ENCODE measurements at places on chromosomes 5 and 9.
A peak's percentile ranks its signal among the peaks of the same experiment; 100 is the strongest.

DNA sequence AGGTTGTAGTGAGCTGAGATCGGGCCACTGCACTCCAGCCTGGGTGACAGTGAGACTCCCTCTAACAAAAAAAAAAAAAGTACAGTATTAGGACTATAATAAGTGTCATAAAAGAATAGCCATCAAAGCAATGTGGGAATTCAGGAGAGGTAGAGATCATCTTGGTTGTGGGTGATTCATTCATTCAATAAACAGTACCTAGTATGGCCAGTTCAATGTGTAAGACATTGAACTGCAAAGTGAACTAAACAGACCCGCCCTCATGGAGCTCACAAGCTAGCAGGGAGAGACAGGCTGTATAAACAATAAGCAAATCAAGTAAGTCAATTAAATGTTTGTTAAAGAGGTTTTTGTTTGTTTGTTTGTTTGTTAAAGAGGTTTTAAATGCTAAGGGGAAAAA lies 146.1 kb upstream of the RANBP3L start:
- DNase-seq: no peak

DNA sequence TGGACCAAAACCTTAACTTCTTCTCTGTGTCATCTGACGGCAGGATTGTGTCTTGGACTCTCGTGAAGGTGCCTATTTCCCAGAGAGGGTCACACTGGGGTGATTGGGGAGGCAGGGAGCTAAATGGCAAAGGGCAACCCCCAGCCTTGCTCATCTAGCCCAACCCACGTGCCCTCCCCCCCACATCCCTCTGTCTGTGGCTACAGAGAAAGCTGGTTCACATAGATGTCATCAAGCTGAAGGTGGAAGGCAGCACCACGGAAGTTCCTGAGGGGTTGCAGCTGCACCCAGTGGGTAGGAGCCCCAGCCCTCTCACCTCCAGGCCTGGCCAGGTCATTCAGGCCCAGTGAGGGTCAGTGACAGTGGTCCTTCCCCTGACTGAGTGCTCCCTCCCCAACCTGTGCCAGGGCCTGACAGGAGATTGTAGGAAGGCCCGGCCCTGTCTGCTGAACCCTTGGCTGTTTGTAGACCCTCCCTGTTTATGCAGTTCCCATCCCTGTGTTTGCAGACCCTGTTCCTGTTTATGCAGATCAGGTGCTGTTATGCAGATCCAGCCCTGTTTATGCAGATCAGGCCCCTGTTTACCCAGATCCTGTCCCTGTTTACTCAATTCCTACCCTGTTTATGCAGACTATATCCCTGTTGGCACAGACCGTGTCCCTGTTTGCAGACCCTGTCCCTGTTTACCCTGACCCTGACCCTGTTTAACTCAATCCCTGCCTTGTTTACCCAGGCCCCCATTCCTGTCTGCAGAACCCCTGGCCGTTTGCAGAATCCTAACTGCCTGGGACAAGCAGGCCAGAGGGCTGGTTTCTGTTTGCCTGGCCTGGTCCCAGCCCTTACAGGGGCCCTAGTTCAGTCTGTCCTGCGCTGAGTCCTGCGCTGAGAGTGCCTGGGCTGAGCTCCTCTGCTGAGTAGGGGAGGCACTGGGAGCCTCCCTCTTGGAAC lies 10.4 kb downstream of the ENHO start:
- no peak for DNase-seq

DNA sequence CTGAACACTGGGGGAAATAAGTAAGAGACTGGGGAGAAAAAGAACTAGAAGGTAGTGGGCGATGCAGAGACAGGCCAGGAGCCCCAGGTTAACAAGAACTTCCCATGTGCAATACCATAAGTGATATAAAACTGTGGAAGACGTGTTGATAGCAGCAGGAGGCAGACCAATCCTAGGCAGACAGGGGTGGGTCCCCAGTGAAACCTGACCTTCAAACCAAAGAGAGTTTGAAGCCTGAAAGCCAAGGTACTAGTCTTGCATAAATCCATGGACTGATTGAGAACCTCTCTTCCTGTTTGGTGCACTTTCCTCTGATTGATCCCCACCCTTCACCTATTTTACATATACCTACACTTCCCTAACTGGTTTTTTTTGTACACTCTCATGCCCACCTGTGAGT lies 15.2 kb upstream of the HEXB start:
- no peak for DNase-seq

GRCh38 chr9:80673496-80673895 lies 1015.9 kb downstream of the TLE1 start:
- no peak for DNase-seq

DNA sequence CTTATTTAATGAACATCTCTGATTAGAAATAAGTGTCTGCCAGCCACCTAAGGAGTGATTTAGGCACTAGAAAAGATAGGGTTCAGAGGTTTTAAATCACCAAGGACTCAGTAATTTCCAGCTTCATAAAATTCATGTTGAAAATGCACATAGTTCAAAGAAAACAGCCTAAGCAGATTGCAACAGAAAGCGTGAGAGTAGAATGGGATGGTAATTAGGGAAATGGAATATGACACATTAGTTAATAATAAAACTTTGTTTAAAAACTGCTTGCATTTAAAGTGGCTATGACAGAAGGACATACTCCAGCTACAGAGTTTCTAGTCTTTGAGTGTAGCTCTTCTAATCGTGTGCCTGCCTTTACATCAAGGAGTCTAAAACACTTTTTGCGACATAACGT lies 490.8 kb downstream of the TLE4 start:
- no peak for DNase-seq

GRCh38 chr9:109600142-109600541 lies 102.0 kb upstream of the PTPN3 start:
- DNase-seq: no peak

GRCh38 chr9:126503333-126504085 lies 110.2 kb upstream of the LMX1B start:
- no peak for DNase-seq

DNA sequence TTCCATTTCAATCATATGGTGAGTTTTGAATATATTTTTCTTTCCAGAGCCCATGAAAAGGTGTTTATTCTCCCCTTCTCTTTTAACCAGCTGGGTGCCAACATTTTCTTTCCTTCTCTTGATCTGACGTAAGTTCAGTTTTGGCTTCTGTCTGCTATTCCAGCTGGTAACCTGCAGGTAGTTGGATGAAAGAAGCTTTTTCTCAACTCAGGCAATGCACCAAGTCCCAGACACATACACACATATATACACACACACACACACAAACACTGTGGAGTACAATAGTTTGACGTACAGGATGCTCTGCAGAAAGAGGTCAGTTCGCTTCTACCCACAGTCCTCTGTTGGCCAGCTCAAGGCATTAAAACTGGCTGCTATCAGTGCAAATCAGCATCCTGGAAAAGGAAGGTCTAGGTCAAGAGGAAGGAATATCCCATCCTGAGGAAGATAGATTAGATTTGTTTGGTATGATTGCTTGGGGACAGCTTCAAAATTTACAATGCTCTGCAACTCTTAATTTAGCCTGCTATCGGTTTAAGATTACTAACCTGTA lies 214.3 kb upstream of the SEMA6A start:
- no peak for DNase-seq

DNA sequence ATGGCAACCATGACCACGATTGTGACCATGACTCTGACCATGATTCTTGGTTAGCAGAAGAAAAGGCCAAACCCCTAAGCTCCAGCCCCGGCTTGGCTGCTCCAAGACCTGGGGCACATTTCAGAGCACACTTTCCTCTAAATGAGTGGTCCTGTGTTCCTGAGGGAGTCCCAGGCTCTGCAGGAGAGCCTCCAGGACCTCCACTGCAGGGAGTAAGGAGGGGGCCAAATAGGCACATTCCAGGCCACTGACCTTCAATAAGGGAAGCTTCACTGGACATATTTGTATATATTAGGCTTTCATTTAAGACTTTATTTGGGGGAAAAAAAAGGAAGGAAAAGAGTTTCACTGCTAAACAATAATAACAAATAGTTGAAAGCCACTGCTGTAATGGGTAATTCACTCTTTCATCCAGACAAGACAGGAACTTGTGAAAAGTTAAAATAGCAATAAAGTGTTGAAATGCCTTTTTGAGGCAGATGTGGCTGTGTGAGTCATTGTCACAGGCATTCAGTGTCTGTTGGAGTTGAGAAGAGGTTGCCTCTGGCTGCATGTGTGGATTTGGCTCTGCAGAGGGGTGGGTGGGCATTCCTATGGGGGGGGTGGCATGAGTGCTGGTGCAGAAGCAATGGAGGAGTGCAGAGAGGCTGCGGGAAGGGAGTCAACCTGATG lies 63.9 kb upstream of the TGFBR1 start:
- DNase-seq: peak; percentile 95

DNA sequence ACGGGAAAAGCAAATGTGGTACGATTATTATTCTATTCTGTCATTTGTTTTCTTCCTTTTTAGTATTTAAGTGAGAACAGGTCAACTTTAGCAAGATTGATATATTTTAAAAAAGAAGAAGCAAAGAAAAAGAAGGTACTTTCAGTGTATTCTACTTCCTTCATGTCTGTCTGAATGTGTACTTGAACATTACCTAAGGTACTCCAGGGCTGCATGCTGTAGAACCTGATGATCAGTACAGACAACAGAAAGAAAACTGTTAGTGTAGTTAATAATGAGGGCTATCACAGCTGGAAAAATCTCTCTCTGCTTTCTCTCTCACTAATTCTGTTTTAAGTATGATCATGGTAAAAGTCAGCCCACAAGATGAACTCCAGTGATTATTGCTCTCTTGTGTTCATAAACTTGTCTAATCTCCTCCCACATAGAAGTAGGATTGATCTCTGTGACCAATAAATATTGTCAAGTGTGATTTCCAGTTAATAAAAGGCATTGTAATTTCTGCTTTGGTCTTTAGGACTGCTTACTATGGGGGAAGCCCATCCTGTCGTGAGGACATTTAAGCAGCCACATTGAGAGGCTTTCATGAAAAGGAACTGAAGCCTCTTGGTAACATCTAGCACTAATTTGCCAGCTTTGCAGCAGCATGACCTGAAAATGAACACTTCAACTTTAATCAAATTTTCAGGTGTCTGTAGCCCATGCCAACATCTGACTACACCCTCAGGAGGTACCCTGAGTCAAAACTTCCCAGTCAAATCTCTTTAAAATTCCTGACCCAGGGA lies 864.0 kb upstream of the ACO1 start:
- no peak for DNase-seq

DNA sequence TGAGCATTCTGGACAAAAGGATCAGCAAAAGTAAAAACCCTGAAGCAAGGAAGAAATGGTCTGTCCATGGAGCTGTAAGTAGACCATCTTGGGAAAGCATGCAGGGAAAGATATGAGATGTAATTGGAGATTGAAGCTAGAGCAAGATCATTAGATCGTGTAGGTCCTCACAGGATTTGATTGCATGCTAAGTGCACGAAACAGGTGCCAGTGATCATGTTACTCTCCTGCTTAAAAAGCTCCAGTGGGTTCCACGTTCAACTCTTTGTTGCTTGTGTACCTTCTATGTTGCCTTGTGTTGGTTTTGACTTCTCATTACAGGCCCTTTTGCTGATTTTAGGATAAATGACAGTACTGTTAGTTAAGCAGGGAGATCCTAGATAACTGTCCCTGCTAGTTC lies 442.0 kb downstream of the DMRT2 start:
- DNase-seq: no peak

DNA sequence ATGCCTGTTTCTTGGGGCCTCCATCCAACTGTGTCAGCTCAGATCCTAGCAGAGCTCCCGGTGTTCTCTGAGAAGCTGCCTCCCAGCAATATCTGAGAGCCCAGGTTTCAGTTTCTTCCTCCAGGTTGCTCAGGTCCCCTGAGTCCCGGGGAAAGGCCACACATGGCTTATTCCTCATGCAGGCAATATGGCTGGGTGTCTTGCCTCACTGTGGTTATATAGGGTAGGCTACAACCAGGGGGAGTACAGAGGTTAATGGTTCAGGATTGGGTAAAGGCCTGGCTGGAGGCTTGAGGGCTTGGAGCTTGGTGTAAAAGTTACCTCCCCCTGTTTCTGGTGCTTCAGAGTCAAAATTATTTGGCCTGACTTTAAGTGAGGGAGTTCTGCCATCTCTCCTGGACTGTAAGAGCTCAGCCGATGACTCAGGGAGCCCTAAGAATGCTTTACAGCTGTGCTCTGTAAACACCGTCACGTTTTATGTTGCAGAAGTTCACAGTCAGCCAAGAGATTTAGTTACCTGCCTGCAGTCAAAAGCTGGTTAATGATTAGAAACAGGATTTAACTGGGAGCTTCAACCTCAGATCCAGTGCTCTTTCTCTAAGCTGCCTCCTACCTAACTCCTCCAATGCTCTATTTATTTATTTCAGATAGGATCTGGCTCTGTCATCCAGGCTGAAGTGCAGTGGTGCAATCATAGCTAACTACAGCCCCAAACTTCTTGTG lies 24.3 kb upstream of the UBAP2 start:
- no peak for DNase-seq

- DNase-seq: no peak
Observed at GRCh38 chr9:123354806-123355508, 1.0 kb upstream of the CRB2 start.

GRCh38 chr5:67133776-67134175 lies 62.8 kb downstream of the CD180 start:
- DNase-seq: no peak

- no peak for DNase-seq
Observed at GRCh38 chr9:36969216-36969771, 64.8 kb downstream of the PAX5 start.

- DNase-seq: no peak
Observed at GRCh38 chr5:101878190-101878589, 417.9 kb downstream of the SLCO4C1 start.

DNA sequence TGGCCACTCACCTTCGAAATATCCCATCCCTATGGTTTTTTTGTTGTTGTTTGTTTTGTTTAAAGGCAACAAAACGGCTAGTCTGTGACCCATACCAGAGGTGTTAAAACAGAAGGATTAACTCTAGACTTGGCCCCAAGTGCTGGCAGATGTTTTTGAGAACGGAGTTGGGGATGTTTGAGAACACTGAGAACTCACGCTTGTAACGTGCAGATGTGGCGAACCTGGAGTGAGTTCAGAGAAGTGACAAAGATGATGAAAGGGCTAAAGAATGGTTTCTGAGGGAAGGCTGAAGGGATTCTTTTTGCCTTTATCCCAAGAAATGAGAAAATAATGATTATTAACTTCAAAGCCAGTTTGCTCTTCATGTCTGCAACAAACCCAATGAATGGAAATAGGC lies 286.5 kb downstream of the ZNF608 start:
- DNase-seq: no peak

DNA sequence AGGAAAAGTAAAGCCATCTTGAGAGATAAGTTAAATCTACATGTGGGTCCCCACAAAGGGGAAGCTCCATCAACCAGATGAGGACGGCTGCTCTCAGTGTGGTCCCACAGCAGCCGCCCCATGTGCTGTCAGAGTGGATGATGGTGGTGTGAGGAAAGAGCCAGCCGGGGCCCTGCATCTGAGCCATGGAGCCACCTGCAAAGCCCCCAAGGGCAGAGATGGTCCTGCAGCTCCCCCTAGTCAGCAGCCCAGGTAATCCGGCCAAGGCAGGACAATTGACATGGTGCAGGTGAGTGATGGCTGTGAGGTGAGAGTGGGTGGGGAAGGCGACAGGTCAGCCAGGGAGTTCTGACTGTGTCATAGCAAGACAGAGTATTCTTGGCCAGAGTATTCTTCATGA lies 458.8 kb downstream of the ICE1 start:
- DNase-seq: no peak

DNA sequence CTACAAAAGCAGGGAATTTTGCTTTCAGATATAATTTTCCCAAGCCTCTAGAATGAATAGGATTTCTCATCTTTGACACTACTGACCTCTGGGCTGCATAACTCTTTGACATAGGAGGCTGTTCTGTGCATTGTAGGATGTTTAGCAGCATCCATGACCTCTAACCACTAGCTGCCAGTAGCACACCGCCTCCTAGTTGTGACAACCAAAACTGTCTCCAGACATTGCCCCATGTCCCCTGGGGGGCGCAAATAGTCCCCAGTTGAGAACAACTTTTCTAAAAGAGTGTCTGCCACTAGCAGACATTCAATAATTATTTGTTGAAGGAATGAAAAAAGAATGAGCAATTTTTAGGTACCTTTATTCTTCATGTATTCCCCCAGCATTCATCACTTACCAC lies 51.8 kb downstream of the POU4F3 start:
- no peak for DNase-seq

Measured in inflammatory macrophage treated with lipopolysaccharide for 4 hours (primary cell).